Activated gamma-delta T cell (primary cell): ENCODE measurements at places on chromosomes 7 and 10.

- DNase-seq: no peak
Observed at GRCh38 chr7:35623381-35623780, 71.6 kb downstream of the HERPUD2 start.

GRCh38 chr7:157550300-157551275, 213.8 kb downstream of the DNAJB6 start:
- no peak for DNase-seq

GRCh38 chr7:108097703-108098102, 32.5 kb downstream of the LAMB4 start:
- no peak for DNase-seq

DNA sequence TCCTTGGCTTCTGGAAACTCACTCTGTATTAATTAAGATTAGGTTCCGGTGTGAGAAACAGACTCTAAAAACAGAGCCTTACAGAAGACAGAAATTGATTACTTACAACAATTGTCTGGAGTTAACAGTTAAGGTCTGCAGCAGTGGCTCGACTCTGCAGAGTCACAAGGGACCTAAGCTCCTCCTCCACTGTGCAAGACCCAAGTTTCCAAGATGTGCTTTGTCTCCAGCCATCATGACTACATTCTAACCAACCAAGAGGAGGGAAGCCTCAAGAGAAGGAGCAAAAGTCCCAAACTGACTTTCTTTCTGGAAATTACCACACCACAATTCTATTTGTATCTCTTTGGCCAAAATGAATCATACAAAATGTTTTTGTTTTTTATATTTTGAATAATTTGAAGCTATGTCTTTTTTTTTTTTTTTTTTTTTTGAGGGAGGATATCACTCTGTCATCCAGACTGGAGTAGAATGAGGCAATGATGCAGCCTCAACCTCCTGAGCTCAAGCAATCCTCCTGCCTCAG, 14.2 kb upstream of the ODAD2 start:
- DNase-seq: no peak

DNA sequence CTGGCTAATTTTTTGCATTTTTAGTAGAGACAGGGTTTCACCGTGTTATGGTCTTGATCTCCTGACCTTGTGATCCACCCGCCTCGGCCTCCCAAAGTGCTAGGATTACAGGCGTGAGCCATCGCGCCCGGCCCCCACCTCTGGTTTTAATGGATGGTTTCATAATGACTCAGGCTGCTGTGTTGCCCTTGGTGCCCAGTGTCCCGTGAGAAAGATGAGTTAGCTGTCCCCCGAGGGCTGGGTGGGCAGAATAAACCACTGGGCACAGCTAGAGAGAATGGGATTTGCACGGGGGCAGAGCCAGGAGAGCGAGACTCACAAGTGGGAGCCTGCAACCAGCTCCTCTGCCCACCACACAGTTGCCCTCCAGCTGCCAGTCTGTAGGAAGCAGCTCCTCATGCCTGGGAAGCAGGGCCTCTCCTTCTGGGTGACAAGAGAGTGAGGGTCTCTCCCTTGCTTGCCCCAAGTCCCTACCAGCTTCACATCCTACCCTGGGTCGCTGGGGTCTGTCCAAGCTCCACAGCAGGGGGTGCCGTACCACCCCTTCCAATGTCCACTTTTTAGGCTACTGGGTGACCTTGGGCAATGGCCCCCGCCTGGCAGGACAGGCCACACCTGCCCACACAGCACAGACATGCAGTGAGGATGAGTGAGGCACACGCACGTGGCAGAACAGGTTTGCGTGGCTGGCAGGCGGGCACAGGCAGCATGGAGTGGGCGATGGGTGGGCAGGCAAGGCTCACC, 16.1 kb upstream of the NDST2 start:
- DNase-seq: no peak

- no peak for DNase-seq
Observed at GRCh38 chr10:33489501-33490176, 155.2 kb upstream of the NRP1 start.

GRCh38 chr10:78974617-78975317, 94.0 kb upstream of the ZMIZ1 start:
- peak; percentile 23 for DNase-seq

DNA sequence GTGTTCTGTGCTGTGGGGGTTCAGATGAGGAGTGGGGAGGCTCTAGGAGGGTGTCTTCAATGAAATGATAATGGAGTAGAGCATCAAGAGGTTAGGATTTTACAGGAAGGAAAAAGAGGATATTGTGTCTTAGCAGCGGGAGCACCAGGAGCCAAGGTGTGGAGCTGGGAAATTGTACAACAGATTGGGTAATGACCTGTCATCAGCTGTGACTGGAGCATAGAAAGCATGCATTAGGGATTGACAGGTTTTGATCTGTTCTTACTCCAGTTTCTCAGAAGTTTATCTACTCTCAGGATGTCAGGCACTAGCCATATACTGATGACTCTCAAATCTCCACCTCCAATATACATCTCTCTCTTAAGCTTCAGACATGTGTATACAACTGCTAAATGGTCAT, 196.9 kb downstream of the ARHGAP12 start:
- DNase-seq: no peak

DNA sequence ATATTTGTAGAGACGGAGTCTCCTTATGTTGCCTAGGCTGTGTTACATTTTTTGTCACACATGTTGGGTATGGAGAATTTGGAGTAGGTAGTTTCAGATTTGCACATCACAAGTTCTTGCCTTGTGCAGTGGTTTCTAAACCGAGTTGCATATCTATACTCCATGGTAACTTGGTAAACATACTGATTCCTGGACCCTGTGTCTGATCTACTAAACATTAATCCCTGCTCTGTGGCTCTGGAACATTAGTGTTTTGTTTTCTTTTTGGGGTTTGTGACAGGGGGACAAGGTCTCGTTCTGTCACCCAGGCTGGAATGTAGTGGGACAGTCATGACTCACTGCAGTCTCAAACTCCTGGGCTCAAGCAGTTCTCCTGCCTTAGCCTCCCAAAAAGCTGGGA, 24.7 kb downstream of the AUTS2 start:
- no peak for DNase-seq

DNA sequence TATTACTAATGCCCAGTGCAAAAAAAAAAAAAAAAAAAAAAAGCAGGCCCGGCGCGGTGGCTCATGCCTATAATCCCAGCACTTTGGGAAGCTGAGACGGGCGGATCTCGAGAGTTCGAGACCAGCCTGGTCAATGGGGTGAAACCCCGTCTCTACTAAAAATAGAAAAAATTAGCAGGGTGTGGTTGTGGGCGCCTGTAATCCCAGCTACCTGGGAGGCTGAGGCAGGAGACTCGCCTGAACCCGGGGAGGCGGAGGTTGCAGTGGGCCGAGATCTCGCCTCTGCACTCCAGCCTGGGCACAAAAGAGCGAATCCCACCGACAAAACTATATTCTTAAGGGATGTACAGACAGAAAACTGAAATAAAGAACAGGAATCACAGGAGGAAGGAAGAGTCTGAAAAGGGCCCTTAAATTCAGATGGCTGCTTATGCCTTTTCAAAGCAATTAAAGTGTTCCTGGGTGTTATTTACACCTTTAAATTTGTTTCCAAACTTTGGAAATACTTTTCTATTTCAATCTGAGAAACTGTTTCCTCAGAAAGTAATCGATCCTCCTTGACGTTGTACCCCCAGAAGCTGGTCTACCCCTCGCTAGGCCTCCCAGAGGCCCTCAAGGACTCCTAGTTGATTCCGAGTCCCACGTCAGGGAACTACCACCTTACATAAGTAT, 2.0 kb upstream of the KMT2E start:
- DNase-seq: no peak

GRCh38 chr10:133258818-133259601, 17.7 kb downstream of the ADAM8 start:
- no peak for DNase-seq

- DNase-seq: no peak
Observed at GRCh38 chr7:130921391-130922180, 187.6 kb upstream of the KLF14 start.

GRCh38 chr10:27618906-27619305, 114.8 kb downstream of the RAB18 start:
- DNase-seq: no peak

GRCh38 chr7:155987681-155988235, 175.5 kb upstream of the SHH start:
- DNase-seq: no peak

GRCh38 chr10:97549587-97550322, 22.8 kb upstream of the ANKRD2 start:
- no peak for DNase-seq

- DNase-seq: no peak
Observed at GRCh38 chr10:128091636-128092210, 34.5 kb downstream of the MKI67 start.
